Camera-type eye (tissue), 1 donor: ENCODE measurements at places on chromosomes 3 and 15. TPM values are rescaled to one million over a fixed set of nuclear protein-coding genes. Genes with fewer than 3 reads are reported as not detected.

The FGF7 gene
- 15.6 TPM for total RNA-seq

The CCR4 gene
- total RNA-seq, result 0.22 TPM

The MPI gene
- 106 TPM for total RNA-seq

The IQCH gene
- 9.3 TPM for total RNA-seq

The SNTN gene
- not detected for total RNA-seq

The MKRN2OS gene
- not detected for total RNA-seq
